ENCODE measurements at places on chromosomes 6 and 20.

- no peak overlapping the region for H3K4me3 ChIP-seq
- H3K27ac ChIP-seq, result no peak overlapping the region
- no peak for DNase-seq
- H3K36me3 ChIP-seq, result no peaks in the 10 kb centered on the region
Measured at GRCh38 chr20:20297181-20297580, 70.7 kb upstream of the INSM1 start.

- no peaks in the 10 kb centered on the region for H3K27me3 ChIP-seq
- peaks cover 29% of the 10 kb centered on the region for H3K4me1 ChIP-seq
- no peak overlapping the region for H3K4me3 ChIP-seq
- no peaks in the 10 kb centered on the region for H3K36me3 ChIP-seq
Measured at GRCh38 chr6:109028439-109028838, 66.2 kb downstream of the SESN1 start.

GRCh38 chr20:53934421-53935343, 135.7 kb downstream of the BCAS1 start:
- H3K27ac ChIP-seq, result peak overlapping the region; percentile 70
- no peak for DNase-seq
- peak overlapping the region; percentile 74 for H3K4me3 ChIP-seq
- no peaks in the 10 kb centered on the region for H3K36me3 ChIP-seq
- peaks cover 50% of the 10 kb centered on the region for H3K4me1 ChIP-seq

GRCh38 chr20:46959081-46959692, 64.5 kb downstream of the EYA2 start:
- H3K4me1 ChIP-seq, result no peaks in the 10 kb centered on the region
- no peak overlapping the region for H3K4me3 ChIP-seq
- no peak overlapping the region for H3K27ac ChIP-seq
- H3K27me3 ChIP-seq, result peaks cover 17% of the 10 kb centered on the region
- peaks cover 8% of the 10 kb centered on the region for H3K36me3 ChIP-seq

- H3K27me3 ChIP-seq, result peaks cover 4% of the 10 kb centered on the region
- no peak overlapping the region for H3K27ac ChIP-seq
Measured at GRCh38 chr6:22219925-22220324, 76.9 kb downstream of the PRL start.

DNA sequence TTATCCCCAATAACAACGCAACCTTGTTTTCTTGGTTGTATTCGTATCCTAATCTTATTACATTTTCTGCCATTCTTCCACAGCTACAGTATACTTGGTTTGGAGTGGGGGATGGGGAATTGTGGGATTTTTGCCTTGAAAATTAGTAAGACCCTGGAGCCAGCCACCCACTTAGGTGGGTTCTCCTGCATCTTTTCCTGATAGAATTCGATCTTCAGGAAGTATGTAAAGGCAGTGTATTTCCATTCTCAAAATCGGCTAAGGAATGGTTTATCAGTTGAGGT, 1.1 kb downstream of the ITCH start:
- peaks cover 2% of the 10 kb centered on the region for H3K36me3 ChIP-seq
- peak overlapping the region; percentile 84 for H3K4me3 ChIP-seq
- no peak for DNase-seq
- H3K4me1 ChIP-seq, result peaks cover 23% of the 10 kb centered on the region

DNA sequence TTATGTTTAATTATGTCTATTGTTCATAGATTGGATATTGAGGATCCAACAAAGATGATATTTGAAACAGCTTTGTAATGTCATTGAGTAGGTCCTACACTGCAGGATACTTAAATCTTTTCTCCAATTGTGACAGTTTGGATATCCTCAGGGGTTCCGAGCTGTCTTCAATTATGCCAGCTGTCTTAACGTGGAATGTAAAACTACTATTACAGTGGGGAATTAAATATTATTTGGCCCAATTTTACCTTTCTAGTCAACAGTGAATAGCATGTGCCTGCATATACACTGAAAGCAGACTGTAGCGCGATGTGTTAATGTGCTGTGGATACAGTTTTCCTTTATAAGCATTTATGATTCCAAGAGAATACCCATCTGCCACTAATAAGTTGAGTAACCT, 156.9 kb downstream of the GRIK2 start:
- H3K4me3 ChIP-seq, result no peak overlapping the region
- no peak overlapping the region for H3K27ac ChIP-seq
- no peaks in the 10 kb centered on the region for H3K4me1 ChIP-seq
- DNase-seq, result no peak
- no peaks in the 10 kb centered on the region for H3K36me3 ChIP-seq
- no peaks in the 10 kb centered on the region for H3K27me3 ChIP-seq

GRCh38 chr6:79672631-79673111, 41.5 kb downstream of the SH3BGRL2 start:
- DNase-seq, result no peak
- H3K27me3 ChIP-seq, result no peaks in the 10 kb centered on the region
- H3K4me3 ChIP-seq, result no peak overlapping the region
- peaks cover 10% of the 10 kb centered on the region for H3K36me3 ChIP-seq

GRCh38 chr6:113194090-113194489, 663.1 kb upstream of the MARCKS start:
- H3K4me3 ChIP-seq, result no peak overlapping the region
- H3K27ac ChIP-seq, result no peak overlapping the region
- DNase-seq, result no peak
- no peaks in the 10 kb centered on the region for H3K27me3 ChIP-seq
- no peaks in the 10 kb centered on the region for H3K36me3 ChIP-seq
- no peaks in the 10 kb centered on the region for H3K4me1 ChIP-seq

DNA sequence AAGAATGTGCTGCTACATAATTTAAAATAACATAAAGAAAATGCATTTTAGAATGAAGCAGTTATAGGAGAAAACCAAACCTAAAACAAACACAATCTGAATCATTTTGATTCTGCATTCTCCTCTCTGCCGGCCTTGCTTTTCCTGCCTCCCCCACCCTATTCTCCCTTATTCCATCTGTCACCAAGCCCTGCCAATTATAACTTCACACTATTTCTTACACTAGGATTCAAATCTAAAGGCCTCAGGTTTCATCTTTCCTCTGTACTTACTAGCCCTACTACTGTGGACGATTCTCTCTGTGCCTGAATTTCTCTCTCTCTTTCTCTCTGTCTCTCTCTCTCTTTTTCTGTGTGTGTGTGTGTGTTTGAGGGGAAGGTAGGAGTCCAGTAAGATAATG, 18.7 kb upstream of the PRIM2 start:
- H3K36me3 ChIP-seq, result no peaks in the 10 kb centered on the region
- no peaks in the 10 kb centered on the region for H3K4me1 ChIP-seq
- H3K4me3 ChIP-seq, result no peak overlapping the region
- no peak for DNase-seq

GRCh38 chr20:37920270-37920669, 17.3 kb downstream of the VSTM2L start:
- no peaks in the 10 kb centered on the region for H3K36me3 ChIP-seq
- no peak overlapping the region for H3K27ac ChIP-seq
- DNase-seq, result no peak
- no peaks in the 10 kb centered on the region for H3K27me3 ChIP-seq
- no peaks in the 10 kb centered on the region for H3K4me1 ChIP-seq

GRCh38 chr6:148980234-148980633, 233.4 kb downstream of the UST start:
- peaks cover 2% of the 10 kb centered on the region for H3K27me3 ChIP-seq
- H3K4me1 ChIP-seq, result no peaks in the 10 kb centered on the region
- DNase-seq, result no peak
- H3K4me3 ChIP-seq, result no peak overlapping the region
- H3K36me3 ChIP-seq, result no peaks in the 10 kb centered on the region
- no peak overlapping the region for H3K27ac ChIP-seq
